Psoas muscle (tissue), 8 donors: ENCODE measurements at places on chromosomes 11 and 22. TPM values are rescaled to one million over a fixed set of nuclear protein-coding genes. Genes with fewer than 3 reads are reported as not detected.

DNA sequence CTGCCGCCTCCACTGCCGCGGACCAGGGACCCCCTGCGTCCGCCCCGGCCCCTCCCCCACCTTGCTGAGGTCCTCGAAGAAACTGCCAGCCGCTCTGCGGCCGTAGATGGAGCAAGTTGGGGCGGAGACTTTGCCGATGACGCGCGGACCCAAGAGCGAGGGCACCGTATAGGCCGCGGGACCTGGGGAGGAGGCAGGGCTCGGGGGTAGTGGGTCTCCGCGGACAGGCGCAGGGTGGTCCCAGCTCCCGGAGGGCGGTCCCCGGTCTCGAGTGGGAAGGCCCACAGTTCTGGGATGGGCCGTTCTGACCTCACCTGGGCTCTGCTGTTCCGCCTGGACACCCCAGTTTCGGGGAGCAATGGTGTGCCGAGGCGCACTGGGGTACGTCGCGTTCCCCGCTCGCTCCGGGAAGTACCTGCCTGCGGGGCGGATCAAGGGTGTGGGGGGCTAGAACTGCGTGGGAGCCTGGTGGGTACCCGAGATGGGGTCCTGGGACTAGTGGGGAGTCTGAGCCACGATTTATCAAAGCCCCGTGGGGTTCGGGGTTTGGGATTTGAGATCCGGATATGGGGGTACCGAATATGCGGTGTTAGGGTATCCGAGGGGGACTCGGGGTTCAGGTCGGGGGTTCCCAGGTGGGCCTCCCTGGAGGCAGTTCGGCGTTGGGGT is 1.2 kb upstream of the TYMP start:
- peak; percentile 93 for DNase-seq

GRCh38 chr11:102608699-102609098 is 16.4 kb downstream of the MMP20 start:
- no peak for DNase-seq

DNA sequence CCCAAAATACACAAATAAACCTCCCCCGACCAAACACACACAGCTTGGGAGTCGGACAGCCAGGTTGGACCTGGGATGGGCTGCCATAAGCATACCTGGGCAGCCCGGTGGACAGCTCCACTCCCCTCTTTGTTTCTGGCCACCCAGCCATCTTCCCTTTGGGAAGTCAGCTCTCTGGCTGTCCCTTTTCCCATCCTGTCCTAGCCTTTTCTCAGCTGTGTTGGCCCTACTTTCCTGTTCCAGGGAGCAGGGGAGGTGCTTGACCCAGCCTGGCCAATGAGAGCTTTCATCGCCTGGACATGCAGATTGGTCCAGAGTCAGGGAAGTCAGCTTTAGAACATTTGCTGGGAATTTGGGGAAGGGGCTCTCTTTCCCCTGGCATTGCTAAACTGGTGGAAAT is 68.7 kb upstream of the NECTIN1 start:
- DNase-seq = no peak

The CRYBA4 gene
- not detected for polyA plus RNA-seq

The ALDH3B1 gene
- 0.83 TPM for polyA plus RNA-seq

The BARX2 gene
- polyA plus RNA-seq = not detected

DNA sequence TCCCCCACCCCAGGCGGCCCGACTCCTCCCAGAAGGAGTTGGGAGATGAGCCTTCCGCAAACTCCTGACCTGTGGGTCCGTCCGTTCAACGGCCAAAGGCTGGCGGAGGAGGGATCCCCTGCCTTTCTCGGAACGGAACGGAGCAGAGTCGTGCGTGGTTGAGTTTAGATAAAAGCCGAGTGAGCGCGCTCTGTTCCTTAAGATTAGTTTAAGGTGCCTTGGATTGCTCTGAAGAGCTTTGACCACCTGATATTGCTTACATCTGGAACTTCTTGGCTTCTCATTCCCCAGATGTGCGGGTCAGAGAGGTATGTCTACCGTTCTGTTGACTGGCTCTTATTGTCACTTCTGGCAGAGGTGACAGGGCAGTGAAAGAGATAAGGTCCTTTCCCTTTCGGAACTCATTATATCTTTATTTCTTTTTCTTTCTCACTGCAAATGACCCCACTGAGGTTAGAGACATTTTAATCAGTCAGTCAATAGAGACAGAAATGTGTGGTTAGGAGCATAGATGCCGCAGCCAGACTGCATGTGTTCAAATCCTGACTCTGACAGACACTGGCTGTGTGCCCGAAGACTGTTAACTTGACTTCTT is at the start of gene TRIM6:
Gene TRIM6, plus strand, starts transcription at position 31 of the 595 bp plus-strand sequence. Its CDS starts 261 bp downstream, at position 292.
- DNase-seq = peak; percentile 55

The RPS6KB2 gene
- polyA plus RNA-seq = 64.6 TPM

DNA sequence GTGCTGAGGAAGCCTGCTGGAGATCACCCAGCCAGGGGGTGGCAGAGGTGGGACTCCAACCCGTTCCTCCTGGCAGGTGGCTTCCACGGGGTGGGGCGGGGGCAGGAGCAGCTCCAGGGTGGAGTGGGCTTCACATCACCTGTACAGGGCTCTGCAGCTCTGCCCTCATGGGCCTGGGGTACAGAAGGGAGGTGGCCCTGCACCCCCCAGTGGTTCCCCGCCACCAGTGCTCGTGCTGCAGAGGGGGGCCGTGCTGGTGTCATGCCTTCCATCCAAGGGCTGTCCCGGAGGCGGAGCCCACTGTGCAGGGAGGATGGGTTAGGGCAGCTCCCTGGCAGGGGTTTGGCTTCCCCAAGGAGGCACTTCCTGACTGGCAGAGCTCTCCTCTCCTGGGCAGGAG is 76.4 kb upstream of the SHISAL1 start:
- peak; percentile 46 for DNase-seq

DNA sequence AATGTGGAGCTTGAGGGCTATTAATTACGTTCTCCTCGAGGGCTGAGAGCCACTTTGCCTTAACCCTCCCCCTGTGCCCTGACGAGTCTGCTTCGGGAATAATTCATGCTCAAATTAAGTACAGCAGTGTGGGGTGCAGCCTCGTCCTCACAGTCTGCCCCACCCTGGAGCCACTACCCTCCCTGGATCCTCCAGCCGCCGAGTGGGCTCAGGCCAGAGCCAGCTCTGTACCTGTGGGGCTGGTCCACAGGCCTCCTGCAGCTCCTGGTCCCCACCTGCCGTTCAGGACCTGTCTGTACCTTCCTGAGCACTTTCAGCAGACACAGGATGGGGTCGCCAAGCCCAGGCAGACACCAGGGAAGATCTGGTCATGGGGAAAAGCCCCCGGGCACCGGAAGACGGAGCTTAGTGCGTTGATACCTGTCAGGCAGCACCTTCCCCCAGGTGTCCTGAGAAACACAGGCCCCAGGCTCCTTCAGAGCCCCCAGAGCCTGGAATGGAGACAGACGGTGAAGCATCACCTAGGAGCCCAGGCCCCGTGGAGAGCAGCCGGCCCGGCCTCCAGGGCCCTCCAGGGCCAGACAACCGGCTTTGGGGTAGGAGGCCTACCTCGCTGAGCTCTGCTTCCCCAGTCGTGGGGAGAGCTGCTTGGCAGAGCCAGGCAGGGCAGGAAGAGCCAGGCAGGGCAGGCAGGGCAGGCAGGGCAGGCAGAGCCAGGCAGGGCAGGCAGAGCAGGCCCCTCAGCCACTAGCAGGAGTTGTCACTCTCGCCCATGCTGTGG is 9.7 kb downstream of the TSPAN32 start:
- DNase-seq = no peak

The TXNRD2 gene
- polyA plus RNA-seq = 16.0 TPM

- DNase-seq = no peak
Measured at GRCh38 chr11:9615031-9615451, 41.6 kb downstream of the WEE1 start.

DNA sequence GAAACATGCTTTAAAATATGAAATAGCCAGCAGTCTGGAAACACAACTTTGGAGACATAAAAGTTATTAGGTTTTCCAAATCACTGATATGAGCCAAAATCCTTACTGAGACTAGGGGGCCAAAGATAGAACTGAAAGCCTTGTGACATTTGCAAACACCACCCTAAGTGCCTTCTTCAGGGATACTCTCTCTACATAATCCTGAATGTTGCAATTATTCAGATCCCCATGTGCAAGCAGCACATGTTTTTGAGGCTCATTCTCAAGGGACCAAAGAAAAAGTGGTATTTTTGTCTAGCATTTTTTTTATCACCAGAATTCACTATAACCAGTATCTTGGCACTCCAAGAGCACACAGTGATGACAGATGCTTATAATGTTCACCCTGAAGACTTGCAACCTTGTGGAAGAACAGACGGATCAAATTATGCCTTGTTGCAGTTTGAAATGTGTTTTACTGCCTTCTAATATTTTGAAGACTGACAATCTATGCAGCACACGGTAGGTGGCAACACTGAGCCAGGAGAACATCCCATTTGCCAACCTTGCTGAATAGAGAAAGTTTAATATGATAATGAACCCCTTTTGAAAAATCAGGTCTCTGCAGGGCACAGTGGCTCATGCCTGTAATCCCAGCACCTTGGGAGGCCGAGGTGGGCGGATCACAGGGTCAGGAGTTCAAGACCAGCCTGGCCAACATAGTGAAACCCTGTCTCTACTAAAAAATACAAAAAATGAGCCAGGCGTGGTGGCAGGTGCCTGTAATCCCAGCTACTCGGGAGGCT is 78.5 kb downstream of the PLEKHA7 start:
- no peak for DNase-seq

DNA sequence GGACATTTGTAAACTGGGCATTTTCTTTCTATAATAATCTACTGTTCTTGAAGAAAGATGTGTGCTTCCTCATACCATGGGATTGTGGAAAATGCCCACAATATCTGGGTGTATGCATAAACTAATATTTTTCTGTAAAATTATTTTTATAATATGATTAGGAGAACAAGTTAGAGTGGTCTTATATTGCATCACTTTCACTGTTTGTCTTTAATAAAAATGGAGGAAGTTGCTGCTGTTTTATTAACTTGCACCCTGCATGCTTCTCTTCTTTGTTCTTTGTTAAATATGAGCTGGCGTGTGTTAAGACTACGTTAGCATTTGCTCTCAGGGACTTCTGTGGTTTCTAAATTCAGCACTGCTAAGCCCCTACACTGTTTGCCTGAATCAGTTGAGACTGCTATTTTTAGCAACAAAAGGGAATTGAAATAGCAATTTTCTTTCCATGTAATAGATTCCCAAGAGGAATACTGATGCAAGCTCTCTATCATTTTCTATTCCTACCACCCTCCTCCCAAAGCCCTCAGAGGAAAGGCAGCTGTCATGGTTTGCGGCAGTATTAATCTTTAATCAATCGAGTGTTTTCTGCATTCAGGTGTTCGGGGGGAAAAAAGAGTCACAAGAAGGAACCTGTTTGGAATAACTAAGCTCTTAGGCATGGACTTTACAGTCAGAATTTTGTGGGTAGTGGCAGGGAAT is 56.1 kb downstream of the HSD17B12 start:
- DNase-seq = no peak

GRCh38 chr11:62753736-62754603 is at the start of gene ZBTB3:
Gene ZBTB3, minus strand, starts transcription at chr11:62754160. Its CDS starts 496 bp downstream, at chr11:62753664.
- peak; percentile 98 for DNase-seq

GRCh38 chr11:103625624-103625965 is 410.8 kb upstream of the DDI1 start:
- no peak for DNase-seq

- DNase-seq = no peak
Measured at GRCh38 chr22:39502789-39503409, 809 bp downstream of the MIEF1 start.

The MYRF gene
- 0.08 TPM for polyA plus RNA-seq

GRCh38 chr22:28398981-28399380 is 280.7 kb downstream of the TTC28 start:
- no peak for DNase-seq

The FAM168A gene
- polyA plus RNA-seq = 18.9 TPM

The TMX2 gene
- 110 TPM for polyA plus RNA-seq

GRCh38 chr11:558503-558902 is 2.0 kb downstream of the LMNTD2 start:
- no peak for DNase-seq

- DNase-seq = no peak
Measured at GRCh38 chr11:46505741-46506482, 87.9 kb downstream of the AMBRA1 start.

- DNase-seq = no peak
Measured at GRCh38 chr11:69455969-69456368, 25.5 kb upstream of the LINC01488 start.

DNA sequence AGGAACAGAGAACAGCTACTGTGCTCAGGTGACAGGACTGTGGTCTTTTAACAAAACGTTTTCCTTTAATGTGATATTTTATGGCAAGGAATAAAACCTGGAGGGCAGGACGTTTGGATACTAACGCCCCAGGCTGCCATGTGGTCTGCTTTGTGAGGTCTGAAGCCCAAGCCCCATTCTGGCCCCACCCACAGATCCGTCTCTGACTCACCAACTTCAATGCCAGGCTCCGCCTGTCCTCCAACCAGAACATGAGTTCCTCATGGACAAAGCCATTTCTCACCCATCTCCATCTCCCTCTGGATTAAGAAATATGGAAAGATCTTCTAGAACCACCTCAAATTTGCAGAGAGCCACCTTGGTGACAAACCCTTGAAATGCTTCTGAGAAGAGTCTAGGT is 148.8 kb downstream of the CRYBB2 start:
- DNase-seq = no peak

The GAL3ST3 gene
- polyA plus RNA-seq = not detected

GRCh38 chr22:41367039-41367679 is 14.6 kb upstream of the TEF start:
- peak; percentile 99 for DNase-seq

DNA sequence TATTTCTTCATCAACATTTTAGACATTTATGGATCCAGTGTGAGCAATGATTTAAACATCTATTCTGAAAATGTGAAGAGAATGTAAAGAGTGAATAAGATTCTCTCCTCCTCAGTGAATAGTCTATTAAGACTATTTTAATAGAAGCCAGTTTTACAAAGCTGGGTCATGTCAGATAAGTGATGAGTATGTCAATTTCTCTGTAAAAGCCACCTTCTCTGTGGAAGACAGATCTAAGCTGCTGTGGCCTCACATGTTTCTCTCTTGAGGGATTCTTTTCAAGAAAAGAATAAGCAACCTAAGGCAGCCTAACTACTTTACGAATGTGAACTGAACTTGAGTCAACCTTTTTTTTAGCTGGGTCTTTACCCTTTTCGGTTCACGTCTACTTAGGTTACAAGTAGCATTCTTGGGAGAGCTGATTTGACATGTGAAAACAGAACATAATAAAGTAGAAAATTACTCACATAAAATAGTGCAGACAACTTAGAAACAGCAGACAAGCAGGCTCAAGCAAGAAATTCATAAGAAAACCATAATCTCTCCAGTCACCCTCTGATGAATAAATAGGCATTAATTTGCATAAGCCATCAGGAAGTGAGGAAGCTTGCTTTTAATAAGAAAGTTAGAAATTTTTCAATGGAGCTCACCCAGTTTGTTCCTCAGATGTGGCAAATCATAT is 9.9 kb downstream of the CTSC start:
- no peak for DNase-seq

GRCh38 chr11:69367211-69367964 is 73.4 kb downstream of the MYEOV start:
- DNase-seq = no peak
